ENCODE measurements at places on chromosomes 5 and 9.

DNA sequence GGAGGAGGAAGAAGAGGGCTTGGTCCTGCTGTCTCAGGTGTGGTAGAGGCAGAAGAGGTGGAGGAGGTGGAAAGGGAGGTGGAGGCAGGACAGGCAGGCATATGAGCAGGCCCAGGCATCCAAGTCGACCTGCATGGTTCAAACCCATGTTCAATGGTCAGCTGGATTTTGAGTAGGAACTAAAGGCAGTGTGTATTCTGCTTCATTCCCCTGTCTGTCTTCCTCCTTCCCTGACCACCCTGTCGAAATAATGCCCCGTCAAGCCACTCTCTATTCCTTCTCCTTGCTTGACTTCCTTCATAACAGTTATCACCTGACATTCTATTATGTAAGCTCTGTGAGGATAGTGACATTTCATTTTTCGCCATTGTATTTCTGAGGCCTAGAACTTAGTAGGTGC is 34.8 kb downstream of the ATP6V0E1 start:
- DNase-seq: no peak

- no peak for DNase-seq
These were observed 195.7 kb downstream of the PALM2AKAP2 start for GRCh38 chr9:109975574-109976295.

DNA sequence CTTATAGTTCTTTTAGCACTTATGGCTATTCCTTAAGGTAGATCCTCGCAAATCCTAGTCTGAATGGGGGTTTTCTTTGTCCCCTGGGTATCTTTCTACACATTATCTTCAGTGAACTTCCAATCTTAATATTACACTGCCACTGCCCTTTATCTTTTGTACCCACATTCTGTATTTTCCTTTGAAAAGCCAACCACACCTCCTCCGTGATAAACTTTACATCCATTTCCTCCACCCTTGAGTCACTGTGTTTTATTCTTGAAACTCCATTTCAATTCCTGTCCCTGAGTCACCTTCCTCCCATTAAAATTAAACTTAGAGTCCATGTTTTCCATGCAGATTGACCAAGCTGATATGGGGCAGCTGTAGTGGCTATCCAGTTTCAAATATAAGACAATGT is 43.2 kb upstream of the RICTOR start:
- DNase-seq: no peak

GRCh38 chr5:124370601-124371000 is 375.8 kb downstream of the ZNF608 start:
- DNase-seq: no peak

Measured in transverse colon (tissue), 4 donors.